Stimulated activated CD4-positive, alpha-beta T cell treated with anti-CD3 and anti-CD28 coated beads, TNF-alpha, amount 100 ng/mL, for 1 hour (primary cell): ENCODE measurements at places on chromosomes 3 and 15.

- DNase-seq = no peak
Observed at GRCh38 chr15:38216763-38217162, 35.9 kb upstream of the SPRED1 start.

GRCh38 chr15:70219966-70220365, 122.2 kb upstream of the TLE3 start:
- no peak for DNase-seq

DNA sequence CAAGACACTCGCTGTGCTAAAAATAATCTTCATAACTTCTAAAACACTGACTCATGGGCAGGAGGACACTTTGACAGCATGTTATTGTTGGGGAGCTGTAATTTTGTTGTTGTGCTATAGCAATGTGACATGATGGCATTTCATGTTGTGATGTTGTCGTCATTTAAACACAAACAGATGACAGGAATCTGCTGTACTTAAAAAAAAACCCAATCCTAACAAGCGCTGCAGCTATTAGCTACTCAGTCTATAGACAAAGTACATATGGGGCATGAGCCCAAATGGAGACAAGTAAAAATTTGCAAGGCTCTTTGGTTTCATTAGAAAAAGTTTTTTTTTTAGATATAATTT, 828 bp upstream of the ATOSA start:
- DNase-seq = no peak

DNA sequence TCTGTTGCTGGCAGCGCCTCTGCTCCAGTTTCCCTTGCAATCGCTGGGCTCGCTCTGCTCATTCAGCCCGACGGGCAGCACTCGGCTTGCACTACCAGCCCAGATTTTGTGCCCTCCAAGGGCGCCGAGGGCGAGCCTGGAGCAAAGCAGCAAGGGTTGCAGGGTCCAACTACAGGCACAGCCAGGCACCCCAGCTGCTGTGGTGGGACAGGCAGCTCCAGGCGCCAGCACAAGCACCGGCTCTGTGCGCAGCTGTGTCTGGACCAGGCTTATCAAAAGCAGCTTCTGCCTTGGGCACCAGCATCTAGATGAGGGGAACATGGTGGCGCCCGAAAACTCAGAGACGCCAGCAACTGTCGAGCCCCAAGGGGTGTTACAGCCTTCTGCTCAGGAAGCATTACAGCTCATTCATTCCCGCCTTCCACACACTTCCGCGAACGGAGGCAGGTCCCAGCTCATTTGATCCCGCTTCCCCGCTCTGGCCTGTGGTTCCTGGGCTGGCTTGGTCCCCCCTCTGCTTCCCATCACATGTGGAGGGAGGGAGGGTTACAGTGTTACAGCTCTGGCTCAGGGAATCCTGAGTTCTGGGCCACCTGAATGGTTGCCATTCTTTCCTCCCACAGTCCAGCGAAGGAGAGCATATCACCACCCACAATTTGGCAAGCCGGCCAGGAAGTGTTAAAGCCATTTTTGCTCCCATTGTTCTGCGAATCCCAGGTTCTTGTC, 409.9 kb upstream of the ALCAM start:
- no peak for DNase-seq
